ENCODE measurements at places on chromosomes 5 and 9. TPM values are rescaled to one million over a fixed set of nuclear protein-coding genes. Genes with fewer than 3 reads are reported as not detected.

- DNase-seq: peak; percentile 29
These were observed 59.7 kb downstream of the GNA14 start for GRCh38 chr9:77588271-77588937.

- peak; percentile 71 for DNase-seq
These were observed 14.1 kb upstream of the NUP214 start for GRCh38 chr9:131111186-131111853.

DNA sequence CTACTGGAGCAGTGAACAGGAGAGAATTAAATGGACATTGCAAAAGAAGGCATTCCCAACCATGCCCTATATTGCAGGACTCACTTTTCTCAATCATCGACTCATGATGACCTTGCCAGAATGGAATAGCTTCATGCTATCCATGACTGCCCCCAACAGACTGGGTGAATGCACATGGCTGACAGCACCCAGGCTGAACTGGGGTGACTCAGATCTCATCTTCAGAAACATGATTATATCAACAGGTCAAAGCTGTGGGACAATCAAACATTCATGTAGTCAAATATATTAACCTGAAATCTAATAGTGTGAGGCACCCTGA lies 34.7 kb upstream of the MIER3 start:
- peak; percentile 92 for DNase-seq

Gene SEMA5A
- 4.0 TPM for total RNA-seq

Gene GABRA6
- total RNA-seq: not detected

Gene PGM5
- total RNA-seq: 0.79 TPM

Gene RMI1
- total RNA-seq: 4.5 TPM

DNA sequence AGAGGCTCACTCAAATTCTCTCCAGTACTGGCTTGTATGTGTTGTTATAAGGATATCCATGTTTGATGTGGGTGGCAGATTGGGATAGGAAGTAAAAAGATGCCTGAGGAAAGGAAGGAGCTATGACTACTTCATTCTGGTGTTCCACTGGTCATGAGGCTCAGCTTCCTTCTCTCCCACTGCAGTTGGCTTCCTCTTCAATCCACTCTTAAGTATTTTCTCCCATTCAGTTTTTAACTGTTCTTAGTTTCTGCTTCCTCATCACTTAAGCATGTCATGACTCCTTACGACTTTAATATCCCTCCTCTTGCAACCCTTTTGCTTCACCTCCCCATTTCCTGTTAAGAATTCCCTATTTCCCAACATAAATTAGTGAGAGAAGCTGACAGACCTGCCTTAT lies 81.1 kb downstream of the PJA2 start:
- no peak for DNase-seq

Gene ARHGEF37
- 5.5 TPM for total RNA-seq

DNA sequence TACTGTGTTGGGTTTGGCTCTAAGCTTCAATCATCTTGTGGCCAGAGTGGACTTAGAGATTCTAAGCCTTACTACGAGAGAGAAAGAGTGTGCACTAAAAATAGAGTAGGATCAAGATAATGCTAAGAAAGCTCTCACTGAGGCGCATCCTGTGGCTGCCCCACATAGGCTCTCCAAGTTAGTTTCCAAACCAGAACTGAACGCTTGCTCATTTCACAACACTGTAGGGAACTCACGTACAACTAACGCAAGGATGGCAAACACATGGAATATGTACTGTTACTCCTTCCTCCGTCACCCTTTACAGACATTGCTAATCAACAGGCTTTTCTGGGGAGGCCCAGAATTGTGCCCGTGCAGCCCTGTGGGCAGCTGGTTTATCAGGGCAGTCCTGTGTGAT lies 90.9 kb downstream of the EQTN start:
- DNase-seq: no peak

- no peak for DNase-seq
These were observed 2.1 kb downstream of the SLC6A3 start for GRCh38 chr5:1443171-1443570.

Data from kidney epithelial cell (primary cell).